ENCODE measurements at places on chromosomes 7 and 10. TPM values are rescaled to one million over a fixed set of nuclear protein-coding genes. Genes with fewer than 3 reads are reported as not detected.
A peak's percentile ranks its signal among the peaks of the same experiment; 100 is the strongest.

- no peaks in the 10 kb centered on the region for H3K36me3 ChIP-seq
- peaks cover 7% of the 10 kb centered on the region for H3K27me3 ChIP-seq
- DNase-seq = no peak
- no peaks in the 10 kb centered on the region for H3K4me1 ChIP-seq
- H3K4me3 ChIP-seq = no peak overlapping the region
These were observed 14.8 kb downstream of the CHAT start for GRCh38 chr10:49628599-49628998.

DNA sequence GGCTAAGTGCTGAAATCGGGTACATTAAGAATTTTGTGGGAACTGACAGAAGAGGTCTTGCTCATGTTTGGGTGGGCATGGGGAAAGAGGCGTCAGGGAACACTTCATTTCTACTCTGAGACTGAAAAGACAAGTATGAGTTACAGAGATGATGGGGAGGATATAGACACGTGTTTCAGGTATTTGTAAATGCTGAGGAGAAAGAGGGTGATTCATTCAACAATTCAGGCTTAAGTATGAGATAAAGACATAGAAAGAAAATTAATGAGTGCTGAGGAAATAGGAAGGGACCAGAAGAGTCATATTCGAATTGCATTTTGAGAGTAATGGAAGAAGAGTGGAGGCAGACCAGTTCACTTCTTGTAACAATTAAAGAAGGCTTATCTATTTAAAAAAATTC lies 143.6 kb downstream of the HBP1 start:
- no peak for DNase-seq
- H3K27ac ChIP-seq = peak overlapping the region; percentile 54
- H3K27me3 ChIP-seq = no peaks in the 10 kb centered on the region
- H3K4me3 ChIP-seq = no peak overlapping the region

DNA sequence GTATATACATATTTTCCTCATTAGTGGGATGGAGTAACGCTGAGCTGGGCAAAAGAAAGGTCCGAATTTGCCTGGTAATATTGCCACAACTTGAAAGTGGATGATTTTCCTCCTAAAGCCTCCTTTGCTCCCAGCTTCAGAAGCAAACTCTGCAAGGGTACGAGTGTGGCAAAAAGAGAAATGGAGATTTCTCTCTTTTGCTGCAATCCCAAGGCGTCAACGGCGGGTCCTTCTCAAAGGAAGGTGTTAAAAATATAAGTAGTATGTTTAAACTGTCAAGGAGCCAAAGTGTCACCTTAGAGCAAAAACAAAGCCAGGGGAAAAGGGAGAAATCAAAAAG lies 12.4 kb upstream of the HOXA2 start:
- no peak overlapping the region for H3K27ac ChIP-seq
- H3K4me1 ChIP-seq = no peaks in the 10 kb centered on the region
- H3K36me3 ChIP-seq = no peaks in the 10 kb centered on the region
- no peak overlapping the region for H3K4me3 ChIP-seq

DNA sequence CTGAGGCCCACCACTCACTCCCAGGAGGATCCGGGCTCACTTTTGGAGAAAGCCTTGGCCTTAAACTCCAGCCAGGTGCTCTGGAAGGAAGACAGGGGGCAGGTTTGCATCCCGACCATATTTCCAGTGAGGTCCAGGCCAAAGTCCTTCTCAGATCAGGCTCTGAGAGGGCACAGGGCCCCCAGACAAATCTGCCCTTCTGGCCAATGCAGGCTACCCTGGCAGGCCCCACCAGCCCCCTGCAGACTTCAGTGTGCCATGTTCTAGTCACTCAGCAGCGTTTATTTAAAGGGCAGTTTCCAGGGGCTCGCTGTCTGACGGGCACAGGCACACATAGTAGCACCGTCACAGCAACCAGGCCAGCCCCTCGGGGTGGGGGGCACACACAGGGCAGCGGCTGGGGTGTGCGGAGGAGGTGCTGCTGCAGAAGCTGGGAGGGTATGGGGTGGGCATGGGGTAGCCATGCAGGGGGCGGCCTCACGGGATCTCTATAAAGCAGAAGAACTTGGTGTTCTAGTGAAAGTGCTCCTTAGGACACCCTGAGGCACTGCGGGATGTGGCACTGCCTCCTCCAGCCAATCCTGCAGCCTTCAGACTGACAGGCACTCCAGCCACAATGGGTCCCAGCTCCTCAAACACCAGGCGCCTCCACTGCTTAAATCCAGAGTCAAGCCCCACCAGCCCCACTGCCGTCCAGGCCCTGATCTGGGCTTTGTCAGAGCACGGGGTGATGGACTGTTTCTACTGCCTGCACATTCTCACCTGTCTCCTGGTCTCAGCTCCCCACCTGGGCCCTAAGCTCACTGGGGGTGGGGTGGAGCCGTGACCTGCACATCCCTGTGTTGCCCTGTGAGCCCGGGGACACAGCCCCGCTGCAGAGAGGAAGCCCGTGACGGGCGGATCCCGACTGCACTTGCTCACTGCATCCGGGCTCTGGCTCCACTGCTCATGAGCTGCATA lies 9.6 kb upstream of the PYROXD2 start:
- no peaks in the 10 kb centered on the region for H3K36me3 ChIP-seq
- H3K27me3 ChIP-seq = no peaks in the 10 kb centered on the region
- H3K4me3 ChIP-seq = no peak overlapping the region
- H3K4me1 ChIP-seq = no peaks in the 10 kb centered on the region

DNA sequence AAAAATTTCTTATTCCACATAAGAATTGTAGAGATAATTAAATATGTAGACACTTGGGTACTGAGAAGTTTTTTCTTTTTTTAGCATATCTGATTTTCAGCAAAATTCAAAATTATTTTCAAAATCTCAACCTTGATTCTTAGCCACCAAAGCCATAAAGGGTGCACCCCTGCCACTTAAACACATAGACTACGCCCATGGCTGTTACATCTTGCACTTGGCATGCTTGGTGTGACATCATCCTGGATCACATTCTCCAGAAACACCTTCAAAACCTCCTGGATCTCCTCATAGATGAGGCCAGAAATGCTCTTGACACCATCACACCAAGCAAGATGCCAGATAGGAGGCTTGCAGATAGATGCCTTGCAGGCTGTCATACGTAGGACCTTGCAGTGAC lies 89.1 kb upstream of the KLF14 start:
- H3K27ac ChIP-seq = no peak overlapping the region
- H3K27me3 ChIP-seq = no peaks in the 10 kb centered on the region
- H3K4me1 ChIP-seq = no peaks in the 10 kb centered on the region
- DNase-seq = no peak
- H3K4me3 ChIP-seq = no peak overlapping the region

DNA sequence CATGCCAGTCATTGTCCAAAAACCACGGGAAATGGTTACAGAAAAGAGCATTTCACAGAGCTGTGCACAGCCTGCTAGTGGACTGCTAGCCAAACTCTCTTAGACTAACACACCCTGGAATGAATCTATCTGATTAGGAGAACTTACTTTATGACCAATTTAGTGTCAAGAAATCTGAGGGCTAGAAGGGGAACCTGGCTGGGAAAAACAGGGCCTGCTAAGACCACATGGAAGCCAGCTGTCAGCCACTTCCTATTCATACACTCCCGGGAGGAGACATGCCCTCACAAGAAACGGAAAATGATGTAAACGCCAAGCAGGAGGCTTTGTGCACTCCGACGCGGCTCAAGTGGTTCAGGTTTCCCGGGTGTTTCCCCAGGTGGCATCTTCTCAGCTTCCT lies 54.8 kb downstream of the MPP7 start:
- H3K27ac ChIP-seq = no peak overlapping the region
- H3K4me3 ChIP-seq = no peak overlapping the region
- H3K4me1 ChIP-seq = no peaks in the 10 kb centered on the region
- H3K36me3 ChIP-seq = no peaks in the 10 kb centered on the region
- H3K27me3 ChIP-seq = no peaks in the 10 kb centered on the region
- no peak for DNase-seq

- H3K27me3 ChIP-seq = no peaks in the 10 kb centered on the region
- peaks cover 11% of the 10 kb centered on the region for H3K4me1 ChIP-seq
- no peaks in the 10 kb centered on the region for H3K36me3 ChIP-seq
- no peak for DNase-seq
- H3K4me3 ChIP-seq = no peak overlapping the region
These were observed 135.6 kb downstream of the TCERG1L start for GRCh38 chr10:131175891-131176290.

GRCh38 chr7:134842886-134843430 lies 63.5 kb downstream of the CALD1 start:
- H3K36me3 ChIP-seq = no peaks in the 10 kb centered on the region
- no peaks in the 10 kb centered on the region for H3K4me1 ChIP-seq
- H3K4me3 ChIP-seq = no peak overlapping the region
- H3K27me3 ChIP-seq = no peaks in the 10 kb centered on the region
- DNase-seq = no peak
- no peak overlapping the region for H3K27ac ChIP-seq

DNA sequence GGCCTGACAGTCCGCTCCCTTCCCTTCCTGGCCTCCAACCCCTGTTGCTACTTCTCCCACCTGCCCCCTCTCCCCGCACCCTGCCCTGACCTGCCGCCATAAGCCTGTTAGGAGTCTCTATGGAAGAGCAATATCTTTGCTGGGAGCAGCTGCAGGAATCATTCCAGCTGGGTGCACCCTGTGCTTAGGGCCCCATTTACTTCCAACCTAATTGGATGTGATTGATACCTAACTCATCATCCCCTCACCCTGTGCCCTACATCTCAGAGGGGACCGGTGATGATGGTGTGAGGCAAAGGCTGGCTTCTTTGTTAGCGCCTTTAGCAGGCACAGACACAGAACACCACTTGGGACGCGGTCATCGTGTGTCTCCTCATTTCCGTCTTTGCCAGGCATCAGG lies 80.0 kb upstream of the FAM180A start:
- DNase-seq = peak; percentile 8
- peaks cover 14% of the 10 kb centered on the region for H3K4me1 ChIP-seq
- no peaks in the 10 kb centered on the region for H3K27me3 ChIP-seq
- H3K36me3 ChIP-seq = no peaks in the 10 kb centered on the region
- H3K4me3 ChIP-seq = no peak overlapping the region

DNA sequence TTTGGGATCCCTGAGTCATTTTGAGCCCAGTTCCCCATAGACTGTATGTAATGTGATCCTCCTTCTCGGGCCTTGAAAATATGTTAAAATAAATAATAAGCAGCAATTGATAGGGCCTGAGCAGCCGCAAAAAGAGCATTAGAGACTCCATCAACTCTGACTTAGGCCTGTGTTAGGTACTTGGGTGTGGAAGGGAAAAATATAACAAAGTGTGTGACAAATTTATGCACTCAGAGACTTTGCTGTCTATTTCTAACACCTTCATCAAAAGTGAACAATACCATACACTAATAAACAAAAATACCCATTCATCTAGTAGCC lies 31.4 kb upstream of the HABP2 start:
- no peaks in the 10 kb centered on the region for H3K27me3 ChIP-seq
- no peaks in the 10 kb centered on the region for H3K4me1 ChIP-seq
- H3K4me3 ChIP-seq = no peak overlapping the region
- DNase-seq = no peak

GRCh38 chr7:135795846-135796570 lies 47.4 kb upstream of the FAM180A start:
- DNase-seq = no peak
- H3K36me3 ChIP-seq = no peaks in the 10 kb centered on the region
- peaks cover 5% of the 10 kb centered on the region for H3K4me1 ChIP-seq
- H3K4me3 ChIP-seq = no peak overlapping the region
- H3K27me3 ChIP-seq = no peaks in the 10 kb centered on the region

DNA sequence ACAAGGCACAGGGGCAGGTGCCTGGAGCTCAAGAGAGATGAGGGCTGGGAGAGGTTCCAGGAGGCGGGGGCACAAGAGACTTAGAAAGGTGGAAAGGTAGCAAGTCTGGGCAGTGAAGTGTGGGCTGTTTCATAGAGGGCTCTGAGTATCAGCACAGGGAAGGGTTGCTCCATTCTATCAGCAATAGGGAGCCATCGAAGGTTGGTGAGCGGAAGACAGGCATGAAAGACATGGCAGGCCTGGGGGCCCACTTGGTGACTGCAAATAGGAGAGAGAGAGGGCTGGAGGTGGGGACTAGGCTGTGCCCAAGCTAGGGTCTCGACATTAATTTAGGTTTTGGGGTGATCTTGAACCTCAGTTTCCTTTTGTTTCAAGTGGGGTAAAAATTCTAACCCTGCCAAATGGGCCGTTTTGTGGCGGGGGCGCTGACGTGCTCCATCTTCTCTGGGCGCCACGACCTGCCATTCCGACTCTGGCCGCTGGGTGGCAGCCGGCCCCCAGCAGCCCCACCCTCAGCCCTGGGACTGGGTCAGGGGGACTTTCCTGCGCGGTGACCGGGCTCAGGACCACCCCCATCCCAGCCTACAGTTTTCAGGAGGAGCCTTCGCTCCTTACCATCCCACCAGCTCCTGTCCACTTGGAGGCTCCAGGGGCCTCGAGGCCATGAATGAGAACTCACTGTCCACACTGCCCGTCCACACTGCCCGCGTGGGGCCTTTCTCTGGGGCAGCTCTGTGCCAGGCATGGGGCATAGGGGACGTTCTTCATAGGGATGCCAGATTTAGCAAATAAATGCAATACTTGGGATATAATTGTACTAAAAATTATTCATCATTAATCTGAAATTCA lies 37.2 kb upstream of the PCBD1 start:
- no peaks in the 10 kb centered on the region for H3K27me3 ChIP-seq
- no peak overlapping the region for H3K27ac ChIP-seq
- DNase-seq = peak; percentile 82
- H3K4me3 ChIP-seq = no peak overlapping the region
- no peaks in the 10 kb centered on the region for H3K36me3 ChIP-seq

DNA sequence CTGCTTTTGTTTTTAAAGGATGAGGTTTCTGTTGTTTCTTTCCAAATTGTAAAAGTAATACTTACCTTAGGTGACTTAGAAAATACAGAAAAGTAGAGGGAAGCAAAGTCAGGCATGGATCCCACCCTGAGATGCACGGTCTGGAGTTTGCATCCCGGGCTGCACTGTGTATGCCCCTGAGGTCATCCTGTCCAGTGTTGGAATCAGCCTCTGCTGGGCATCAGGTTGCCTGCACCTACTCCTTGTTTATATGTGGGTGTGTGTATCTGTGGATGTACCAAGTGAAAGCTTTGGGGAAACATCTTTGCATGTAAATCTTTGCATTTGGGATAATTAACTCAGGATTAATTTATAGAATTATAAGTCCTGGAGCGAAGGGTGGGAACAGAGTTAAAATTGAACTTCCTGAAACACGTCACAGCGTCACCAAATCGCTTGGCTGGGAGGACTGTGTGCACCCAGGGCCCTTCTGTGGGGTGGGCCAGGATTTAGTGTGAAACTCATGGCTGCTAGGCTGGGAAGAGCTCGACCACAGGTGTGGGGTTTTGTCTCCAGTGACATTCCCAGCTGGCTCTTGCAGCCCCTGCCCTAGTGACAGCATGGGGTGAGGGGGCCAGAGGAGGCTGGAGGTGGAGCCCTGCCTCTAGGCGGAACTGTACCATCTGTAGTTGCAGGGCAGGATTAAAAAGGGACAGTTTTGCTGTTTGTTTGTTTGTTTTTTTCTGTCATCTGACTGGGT lies 27.9 kb downstream of the GTF2IRD1 start:
- DNase-seq = no peak
- H3K4me1 ChIP-seq = peaks cover 27% of the 10 kb centered on the region
- no peaks in the 10 kb centered on the region for H3K27me3 ChIP-seq
- H3K27ac ChIP-seq = no peak overlapping the region
- H3K4me3 ChIP-seq = no peak overlapping the region

GRCh38 chr10:33900596-33900995 lies 566.1 kb upstream of the NRP1 start:
- H3K27me3 ChIP-seq = no peaks in the 10 kb centered on the region
- H3K4me1 ChIP-seq = no peaks in the 10 kb centered on the region
- H3K27ac ChIP-seq = no peak overlapping the region
- H3K4me3 ChIP-seq = no peak overlapping the region
- H3K36me3 ChIP-seq = no peaks in the 10 kb centered on the region
- DNase-seq = no peak

The FOXI2 gene
- not detected for total RNA-seq

The SAMD9L gene
- total RNA-seq = not detected

The CCL24 gene
- not detected for total RNA-seq

The ZNF485 gene
- 4.7 TPM for total RNA-seq

The YAE1 gene
- 33.6 TPM for total RNA-seq

The PPP1R3A gene
- not detected for total RNA-seq

The LRRN3 gene
- 2.4 TPM for total RNA-seq

Data from neural progenitor cell (in vitro differentiated cells).